ENCODE measurements at places on chromosomes 1 and 21.
A peak's percentile ranks its signal among the peaks of the same experiment; 100 is the strongest.

DNA sequence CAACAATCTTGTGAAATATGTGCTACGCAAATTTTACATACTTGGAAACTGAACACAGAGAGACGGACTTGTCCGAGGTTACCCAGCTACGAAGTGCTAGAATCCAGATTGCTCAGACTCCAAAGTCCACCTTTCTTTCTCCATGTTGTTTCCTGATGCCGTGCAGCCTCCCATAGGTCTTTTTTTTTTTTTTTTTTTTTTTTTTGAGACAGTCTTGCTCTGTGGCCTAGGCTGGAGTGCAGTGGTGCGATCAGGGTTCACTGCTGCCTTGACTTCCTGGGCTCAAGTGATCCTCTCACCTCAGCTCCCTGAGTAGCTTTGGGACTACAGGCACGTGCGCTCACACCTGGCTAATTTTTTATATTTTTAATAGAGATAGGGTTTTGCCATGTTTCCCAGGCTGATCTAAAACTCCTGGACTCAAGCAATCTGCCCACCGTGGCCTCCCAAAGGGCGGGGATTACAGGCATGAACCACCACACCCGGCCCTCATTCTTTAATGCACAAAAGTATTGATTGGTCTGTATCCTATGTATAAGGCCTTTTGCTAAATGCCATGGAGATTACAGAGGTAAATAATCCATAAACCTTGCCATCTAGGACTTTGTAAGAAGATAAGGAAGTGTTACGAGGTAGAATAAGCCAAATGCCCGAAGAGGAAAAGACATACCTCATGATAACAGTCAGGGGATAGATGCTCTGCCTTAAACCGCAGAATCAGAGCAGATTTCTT is 92.8 kb downstream of the C1orf21 start:
- DNase-seq: no peak

DNA sequence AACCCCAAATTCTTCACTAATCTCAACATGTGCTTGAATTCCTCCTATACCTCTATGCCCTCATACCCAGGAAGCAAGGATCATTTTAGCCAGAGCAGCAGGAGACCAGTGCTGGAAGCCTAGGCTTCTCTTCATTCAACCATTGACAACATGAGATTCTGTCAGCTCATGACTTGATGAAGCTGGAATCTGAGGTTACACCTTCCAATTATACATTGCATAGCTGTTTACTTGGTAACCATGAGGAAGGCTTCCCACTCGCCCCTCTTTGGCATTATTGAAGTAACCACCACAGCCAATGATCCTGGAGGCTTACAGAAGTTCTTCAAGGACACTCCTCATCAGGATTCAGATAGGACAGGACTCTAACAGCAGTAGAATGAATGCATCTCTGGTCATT is 160.3 kb downstream of the TPR start:
- no peak for DNase-seq

DNA sequence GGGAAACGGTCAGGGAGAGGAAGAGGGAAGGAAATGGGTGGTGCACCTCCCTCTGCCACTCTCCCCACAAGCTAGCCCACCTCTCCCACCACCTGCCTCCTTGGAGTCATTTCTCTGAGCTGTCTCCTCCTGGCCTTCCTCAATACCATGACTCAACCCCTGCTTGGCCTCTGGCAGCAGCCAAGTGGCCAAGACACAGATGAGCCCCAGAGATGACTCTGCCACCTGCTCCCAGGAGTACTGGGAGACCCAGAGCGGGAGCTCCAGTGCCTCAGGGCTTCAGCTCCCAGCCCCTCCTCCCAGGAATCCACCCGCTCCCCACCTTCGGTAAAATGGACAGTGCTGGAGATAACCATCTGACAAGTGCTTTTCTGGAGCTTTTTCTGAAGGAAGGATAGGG is 2.6 kb downstream of the S100A16 start:
- DNase-seq: peak; percentile 75

DNA sequence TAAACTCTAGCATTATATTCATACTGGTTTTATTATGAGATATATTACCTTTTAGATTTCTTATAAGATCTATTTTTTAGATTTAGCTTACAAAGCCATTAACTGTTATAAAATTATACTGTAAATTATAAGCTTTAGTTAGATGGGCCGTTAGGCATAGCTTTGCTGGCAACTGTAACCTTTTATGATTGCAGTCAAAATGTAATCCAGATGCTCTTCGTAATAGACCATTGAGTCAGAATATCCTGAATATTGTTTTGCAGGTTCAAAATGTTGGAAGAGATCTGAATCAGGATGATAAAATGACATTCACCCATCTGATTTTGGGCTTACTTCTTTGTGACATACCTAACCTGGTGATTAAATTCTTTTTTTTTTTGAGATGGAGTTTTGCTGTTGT is 20.9 kb downstream of the ITSN1 start:
- DNase-seq: no peak

DNA sequence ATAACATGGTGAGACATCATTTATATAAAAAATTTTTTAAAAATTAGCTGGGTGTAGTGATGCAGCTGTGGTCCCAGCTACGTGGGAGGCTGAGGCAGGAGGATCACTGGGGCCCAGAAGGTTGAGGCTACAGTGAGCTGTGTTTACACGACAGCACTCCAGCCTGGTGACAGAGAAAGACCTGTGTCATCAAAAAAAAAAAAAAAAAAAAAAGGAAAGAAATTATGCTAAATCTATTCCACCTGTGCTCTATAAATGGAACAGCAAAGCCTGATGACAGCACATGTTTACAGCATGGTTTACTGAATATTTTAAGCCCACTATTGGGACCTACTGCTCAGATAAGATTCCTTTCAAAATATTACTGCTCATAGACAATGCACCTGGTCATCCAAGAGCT is 217.6 kb downstream of the PRDM2 start:
- DNase-seq: no peak

DNA sequence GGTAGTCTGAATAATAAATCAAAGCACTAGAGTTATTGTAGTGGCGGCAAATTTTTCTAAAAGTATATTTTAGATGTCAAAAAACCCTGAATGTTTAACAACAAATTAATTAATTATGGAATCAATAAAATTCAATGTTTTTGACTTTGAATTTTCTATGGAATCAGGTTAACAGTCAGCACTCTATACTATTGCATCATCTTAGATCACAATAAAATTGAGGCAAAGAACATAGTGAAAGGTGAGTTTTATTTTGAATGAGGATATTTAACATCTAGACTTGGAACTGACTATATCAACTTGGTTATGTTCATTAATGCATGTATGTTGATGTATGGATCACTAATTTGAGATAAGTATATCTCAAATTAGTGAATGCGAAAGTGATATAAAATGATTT is 148.5 kb downstream of the TNFSF18 start:
- DNase-seq: no peak

- DNase-seq: no peak
Observed at GRCh38 chr1:160768295-160768657, 27.7 kb upstream of the LY9 start.

DNA sequence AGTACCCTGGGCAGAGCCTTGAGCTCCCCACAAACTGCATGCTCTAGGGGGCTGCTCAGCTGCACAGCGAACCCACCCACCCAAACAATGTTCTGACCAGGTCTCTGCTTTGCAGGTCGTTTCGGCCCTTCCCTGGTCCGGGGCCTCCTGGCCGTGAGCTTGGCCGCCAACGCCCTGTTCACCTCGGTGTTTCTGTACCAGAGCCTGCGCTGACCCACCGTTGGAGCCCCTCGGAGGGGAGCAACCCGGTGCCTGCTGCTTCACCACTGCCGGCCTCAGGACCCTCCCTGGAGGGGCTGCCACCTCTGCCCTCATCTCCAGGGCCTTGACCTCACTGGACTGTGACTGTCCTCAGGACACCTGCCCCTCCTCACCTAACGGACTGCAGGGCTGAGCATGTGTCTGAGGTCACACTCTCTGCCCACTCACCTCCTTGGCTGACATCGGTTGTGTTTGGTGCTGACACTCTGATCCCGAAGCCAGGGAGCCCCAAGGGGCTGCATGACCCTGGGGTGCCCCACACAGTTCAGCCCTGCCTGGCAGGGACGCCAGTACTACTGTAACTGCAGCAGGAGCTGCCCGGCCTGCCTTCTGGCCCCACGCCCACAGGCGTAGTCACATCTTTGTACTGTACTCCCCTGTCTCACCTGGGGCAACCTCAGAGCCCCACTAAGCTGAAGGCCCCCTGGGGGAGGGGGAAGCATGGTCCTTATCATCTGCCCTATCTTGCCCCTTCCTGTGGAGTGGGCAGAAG is 24.3 kb downstream of the TMEM201 start:
- DNase-seq: no peak

GRCh38 chr1:16020325-16020724 is 1.5 kb upstream of the CLCNKA start:
- DNase-seq: no peak

All from aorta (tissue), 5 donors.